ENCODE measurements at places on chromosomes 1 and 21.
A peak's percentile ranks its signal among the peaks of the same experiment; 100 is the strongest.

DNA sequence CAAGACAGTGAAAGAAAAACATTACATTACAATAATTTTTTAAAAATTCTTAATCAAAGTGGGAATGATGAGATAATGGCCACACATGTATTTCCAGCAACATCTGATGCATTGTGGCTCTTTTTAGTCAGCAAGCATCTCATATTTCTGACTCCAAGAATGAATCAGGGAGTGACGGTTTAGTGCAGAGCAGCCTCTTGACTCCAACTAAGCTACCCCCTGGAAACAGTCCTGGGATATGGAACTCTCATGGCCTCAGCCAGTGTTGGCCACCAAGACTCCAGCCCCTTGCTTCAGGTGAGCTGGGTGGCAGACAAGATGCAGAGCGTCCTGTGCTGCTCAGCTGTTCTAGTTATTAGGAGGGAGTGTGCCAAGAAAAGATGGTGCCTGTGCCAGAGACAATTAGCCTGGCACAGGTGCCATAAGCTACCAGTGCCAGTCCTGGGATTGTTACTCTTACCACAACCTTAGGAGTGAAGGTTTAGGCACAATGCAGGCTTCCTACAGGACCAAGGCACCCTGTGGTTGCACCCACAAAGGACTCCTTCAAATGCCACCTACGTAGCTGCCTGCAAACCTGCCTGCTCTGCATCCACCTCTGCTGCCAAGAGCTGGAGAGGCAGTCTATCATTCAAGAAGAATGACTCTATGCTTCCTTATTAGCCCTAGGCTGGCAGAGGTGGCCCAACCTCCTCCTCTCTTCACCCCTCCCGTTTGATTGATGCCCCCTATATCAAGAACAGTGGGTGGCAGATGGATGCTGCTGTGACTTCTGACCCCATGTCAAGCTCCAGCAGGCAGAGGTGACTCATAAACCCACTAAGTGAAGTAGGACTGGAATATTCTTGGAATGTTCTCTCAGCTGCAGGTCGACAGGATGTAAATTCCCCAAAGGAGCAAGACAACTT lies 6.0 kb upstream of the SEC16B start:
- DNase-seq, result no peak

- peak; percentile 82 for DNase-seq
Measured at GRCh38 chr1:48093696-48094528, 96.7 kb upstream of the TRABD2B start.

DNA sequence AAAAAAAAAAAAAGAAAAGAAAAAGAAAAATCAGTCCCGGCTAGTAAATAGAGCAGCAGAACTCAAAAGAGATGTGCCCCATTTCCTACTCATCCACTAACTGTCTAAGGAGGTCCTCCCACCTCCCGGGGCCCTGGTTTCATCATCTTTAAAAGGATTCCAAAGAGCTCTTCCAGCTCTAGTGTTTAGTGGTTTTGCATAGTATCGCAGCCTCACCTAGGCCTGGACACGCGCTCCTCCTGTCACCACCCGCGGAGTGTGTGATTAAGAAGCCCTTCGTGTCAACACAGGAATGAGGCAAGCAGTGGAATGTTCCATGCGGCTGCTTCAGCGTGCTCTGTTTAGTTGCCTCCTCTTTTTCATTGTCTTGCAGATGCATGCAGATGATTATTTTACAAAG lies 49.0 kb downstream of the LBR start:
- no peak for DNase-seq

- no peak for DNase-seq
Measured at GRCh38 chr1:24107462-24108138, 4.3 kb downstream of the MYOM3 start.

DNA sequence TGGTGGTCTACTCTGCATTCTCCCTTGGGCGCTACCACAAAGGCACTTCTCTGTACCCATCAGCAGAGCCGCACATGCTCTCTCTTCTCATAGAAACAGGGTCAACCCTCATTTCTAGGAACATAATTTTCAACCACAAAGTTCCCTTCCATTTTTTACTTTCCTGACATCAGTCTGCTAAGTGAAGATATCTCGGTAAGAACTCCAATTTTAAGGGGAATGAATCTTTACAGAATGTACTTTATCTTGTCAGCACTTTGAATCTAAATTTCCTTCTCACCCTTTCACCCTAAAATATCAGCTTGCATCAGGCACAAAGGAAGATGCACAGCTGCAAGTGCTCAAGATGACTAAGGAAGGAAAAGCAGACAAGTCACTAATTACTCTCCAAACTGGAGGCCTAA lies 545.9 kb downstream of the SMYD3 start:
- DNase-seq, result no peak

- no peak for DNase-seq
Measured at GRCh38 chr1:81430236-81430938, 370.3 kb upstream of the ADGRL2 start.

- no peak for DNase-seq
Measured at GRCh38 chr1:150243003-150243402, 7.1 kb upstream of the ANP32E start.

DNA sequence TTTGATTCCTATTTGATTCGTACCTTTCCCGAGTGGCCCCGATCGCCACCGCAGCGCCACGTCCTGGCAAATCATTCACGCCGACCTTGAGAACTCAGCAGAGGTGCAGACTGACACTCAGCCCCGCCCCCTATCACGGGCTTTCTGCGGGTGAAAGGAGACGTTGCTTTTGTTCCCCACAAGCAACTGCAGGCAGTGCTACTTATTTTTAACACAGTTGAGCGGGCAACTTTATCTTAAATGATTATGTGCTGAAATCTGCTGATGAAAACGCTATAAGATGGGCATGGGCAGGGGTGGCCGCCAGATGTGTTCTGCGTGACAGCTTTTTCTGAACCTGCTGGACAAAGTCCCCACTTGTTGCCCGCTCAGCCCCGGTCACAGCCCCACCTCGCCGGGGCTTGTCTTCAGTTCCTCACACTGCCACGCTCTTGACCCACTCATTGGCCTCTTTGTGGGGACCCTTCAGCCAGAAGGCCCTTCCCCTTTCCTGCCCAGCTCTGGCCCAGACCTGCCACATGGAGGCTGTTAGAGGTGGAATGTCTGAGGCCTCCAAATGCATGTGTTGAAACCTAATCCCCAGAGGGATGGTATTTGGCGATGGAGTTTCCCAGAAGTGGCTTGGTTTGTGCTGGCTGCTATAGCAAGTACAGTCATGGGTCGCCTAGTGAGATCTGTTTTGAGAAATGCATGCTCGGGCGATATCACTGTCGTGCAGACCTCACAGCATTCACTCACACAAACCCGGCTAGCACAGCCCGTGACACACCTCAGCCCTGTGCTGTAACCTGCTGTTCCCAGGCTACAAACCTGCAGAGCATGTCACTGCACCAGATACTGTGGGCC lies 15.7 kb upstream of the PDXK start:
- peak; percentile 56 for DNase-seq

- DNase-seq, result no peak
Measured at GRCh38 chr1:30700528-30701257, 22.7 kb downstream of the MATN1 start.

DNA sequence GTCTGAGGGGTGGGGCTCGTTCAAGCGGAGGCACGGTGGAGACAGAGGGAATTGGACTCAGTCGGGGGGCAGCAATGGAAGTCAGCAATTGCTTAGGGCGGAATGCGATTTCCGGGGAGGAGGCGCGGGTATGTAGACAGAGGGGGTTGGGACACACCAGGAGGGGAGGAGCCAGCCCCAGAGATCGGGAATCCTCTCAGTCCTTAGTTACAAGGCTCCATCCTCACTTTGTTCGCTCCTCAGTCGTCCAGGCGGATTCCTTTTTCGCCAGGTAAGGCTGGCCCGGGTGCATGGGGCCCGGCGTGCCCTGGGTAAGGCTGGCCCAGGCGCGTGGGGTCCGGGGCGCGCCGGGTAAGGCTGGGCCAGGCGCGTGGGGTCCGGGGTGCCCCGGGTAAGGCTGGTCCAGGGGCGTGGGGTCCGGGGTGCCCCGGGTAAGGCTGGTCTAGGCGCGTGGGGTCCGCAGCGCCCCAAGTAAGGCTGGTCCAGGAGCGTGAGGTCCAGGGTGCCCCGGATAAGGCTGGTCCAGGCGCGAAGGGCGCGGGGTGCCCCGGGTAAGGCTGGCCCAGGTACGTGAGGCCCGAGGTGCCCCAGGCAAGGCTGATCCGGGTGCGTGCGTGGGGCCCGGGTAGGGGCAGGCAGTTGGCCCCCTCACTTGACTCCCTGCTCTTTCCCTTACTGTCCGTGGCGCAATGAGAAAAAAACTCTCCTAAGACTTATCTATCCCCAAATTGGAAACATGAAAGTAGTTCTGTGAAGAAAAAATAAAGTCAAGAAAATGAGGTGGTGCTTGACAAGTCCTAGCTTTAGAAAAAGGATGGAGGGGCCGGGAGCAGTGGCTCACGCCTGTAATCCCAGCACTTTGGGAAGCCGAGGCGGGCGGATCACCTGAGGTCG lies at the start of gene L1TD1:
Gene L1TD1, plus strand, starts transcription at position 199 of the 894 bp plus-strand sequence. CDS start 11,780 bp downstream, outside the sequence.
- DNase-seq, result peak; percentile 56

DNA sequence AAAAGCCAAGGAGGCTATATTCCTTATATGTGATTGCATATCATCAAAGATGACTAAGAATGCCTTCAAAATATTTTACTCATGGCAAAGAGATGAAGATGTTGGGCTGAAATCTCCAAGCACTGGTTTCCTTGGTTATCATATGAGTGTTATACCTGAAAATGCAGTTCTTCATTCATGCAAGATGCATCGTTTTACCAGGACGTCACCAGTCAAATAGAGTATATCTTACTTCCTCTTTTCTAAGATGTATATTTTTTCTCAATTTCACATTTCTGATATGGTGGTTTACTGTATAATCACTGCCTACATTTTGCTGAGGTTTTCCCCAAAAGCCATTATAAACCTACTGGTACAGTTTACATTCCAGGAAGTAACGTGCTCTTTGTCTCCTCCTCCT lies 1085.7 kb downstream of the NCAM2 start:
- no peak for DNase-seq

DNA sequence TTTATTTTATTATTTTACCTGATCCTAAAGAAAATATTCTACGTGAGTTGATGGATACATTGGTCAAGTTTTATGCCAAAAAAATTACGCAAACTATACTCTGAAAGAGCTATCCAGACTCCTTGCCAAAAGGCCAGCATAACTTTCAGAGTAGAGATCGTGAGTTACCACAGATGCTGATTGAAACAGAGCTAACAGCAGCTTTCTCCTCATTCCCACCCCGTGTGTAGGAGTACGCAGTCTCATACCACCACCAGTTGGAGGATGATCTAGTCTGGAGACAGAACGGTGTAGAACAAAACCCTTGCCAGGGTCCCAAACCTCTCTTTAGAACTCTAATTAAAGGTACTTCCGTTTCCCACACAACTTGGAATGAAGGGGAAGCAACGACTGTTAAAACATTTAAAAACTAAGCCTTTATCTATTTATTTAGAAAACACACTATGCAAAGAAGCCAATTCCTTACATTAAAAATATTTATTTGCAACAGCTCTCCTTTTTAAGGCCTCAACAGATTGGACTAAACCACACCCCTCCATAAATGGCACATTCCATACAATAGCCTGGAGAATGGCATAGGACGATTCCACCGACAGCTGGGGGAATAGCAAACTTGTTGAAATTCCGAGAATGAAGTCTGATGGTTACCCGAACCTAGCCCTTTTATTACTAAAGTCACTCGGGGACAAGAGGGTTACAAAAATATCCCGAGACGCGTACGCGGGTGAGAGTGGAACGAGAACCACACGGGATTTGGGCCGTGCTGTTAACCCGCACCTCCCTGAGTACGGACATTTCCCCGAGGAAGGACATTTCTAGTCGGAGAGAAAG lies 1.4 kb downstream of the NUCKS1 start:
- DNase-seq, result no peak

GRCh38 chr1:40802078-40802741 lies 18.6 kb downstream of the KCNQ4 start:
- peak; percentile 65 for DNase-seq

GRCh38 chr1:161907265-161907664 lies 116.4 kb downstream of the OLFML2B start:
- DNase-seq, result no peak

GRCh38 chr1:55141295-55141893 lies 73.8 kb downstream of the USP24 start:
- no peak for DNase-seq

GRCh38 chr1:226107471-226108460 lies 45.2 kb downstream of the H3-3A start:
- no peak for DNase-seq

GRCh38 chr1:228747301-228747935 lies 12.1 kb downstream of the RHOU start:
- DNase-seq, result no peak

GRCh38 chr1:220307607-220308006 lies 35.4 kb upstream of the RAB3GAP2 start:
- DNase-seq, result no peak

- DNase-seq, result no peak
Measured at GRCh38 chr1:236890152-236891056, 95.3 kb downstream of the MTR start.

DNA sequence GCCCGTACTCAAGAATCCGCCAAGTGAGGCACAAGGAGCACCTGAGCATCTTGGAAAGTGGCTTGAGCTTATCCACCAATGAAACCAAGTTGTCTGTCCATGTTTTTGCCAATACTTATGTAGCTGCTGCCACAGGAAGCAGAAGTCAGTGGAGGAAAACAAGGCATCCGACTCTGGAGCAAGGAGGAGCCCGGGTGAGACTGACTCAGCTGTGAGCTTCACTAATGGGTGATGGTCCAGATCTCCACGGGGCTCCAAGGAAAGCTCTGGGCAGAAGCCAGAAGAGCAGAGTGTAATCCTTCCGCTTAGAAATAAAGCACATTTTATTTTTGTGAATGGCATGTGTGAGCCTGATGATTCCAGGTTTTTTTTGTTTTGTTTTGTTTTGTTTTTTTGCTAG lies 12.3 kb upstream of the SSR2 start:
- no peak for DNase-seq

GRCh38 chr1:109239409-109240068 lies 9.8 kb upstream of the CELSR2 start:
- no peak for DNase-seq

GRCh38 chr1:54934869-54935268 lies 45.6 kb upstream of the TMEM61 start:
- DNase-seq, result no peak

DNA sequence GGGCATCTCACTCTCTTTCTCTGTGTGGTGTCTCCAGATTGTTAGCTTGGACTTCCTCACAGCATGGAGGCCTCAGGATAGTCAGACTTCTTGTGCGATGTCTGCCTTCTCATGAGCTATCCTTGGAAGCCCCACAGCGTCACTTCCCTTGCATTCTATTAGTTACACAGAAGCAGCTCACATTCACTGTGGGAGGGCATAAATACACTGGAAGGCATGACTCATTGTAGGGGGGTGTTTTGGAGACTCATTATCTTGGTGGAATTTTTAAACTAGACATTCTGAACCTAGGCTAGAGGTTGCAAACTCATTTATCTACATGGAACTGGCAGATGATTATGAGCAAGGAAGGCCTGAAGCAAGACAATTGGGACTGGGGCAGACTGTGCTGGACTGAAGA lies 21.4 kb upstream of the FASLG start:
- DNase-seq, result no peak

Measured in right kidney (tissue), 9 donors.